ENCODE measurements at places on chromosomes 11 and 22. TPM values are rescaled to one million over a fixed set of nuclear protein-coding genes. Genes with fewer than 3 reads are reported as not detected.

The BTBD18 gene
- total RNA-seq, result not detected

GRCh38 chr22:50274311-50274710 lies 4.1 kb upstream of the MAPK11 start:
- DNase-seq, result no peak

The PATE2 gene
- not detected for total RNA-seq

The ACR gene
- total RNA-seq, result 1.5 TPM

DNA sequence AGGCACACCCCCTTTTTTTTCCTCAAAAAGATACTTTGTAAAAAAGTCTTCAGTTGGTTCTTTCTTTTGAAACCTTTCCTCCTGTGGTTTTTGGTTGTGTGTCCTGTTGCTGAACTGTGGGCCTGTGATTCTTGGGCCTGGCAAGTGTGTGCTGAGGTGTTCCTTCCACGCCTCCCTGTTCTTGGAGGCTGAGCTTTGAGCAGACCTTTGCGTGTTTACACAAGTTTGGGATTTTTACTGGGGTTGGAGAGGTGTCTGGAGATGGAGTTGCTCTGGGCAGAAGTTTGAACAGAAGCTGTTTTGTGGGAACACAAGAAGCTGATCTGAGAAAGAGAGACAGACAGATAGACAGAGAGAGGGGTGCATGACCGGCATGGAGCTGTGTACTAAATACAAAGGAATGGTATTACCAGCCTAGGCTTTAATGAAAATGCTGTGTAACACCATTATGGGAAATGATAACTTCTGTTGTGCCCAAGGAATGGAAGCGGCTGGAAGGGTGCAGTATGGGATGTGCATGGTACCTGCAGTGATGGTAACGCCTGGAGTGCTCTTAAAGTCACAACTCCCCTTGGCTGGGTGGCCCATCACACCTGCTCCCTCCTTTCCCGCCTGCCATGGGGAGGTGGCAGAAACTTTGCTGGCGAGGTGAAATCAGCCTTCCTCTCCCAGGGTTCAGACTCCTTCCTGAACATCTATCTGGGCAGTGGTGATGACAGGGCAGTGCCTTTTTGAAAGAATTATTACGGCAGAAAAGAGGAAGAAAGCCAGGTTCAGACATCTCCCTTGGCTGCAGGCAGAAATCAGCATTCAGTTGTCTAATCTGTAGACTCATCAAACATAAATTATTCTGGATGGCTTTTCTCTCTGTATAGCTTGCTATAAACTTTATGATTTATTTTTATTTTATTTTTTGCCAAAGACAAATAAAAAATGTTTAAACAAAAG lies 70.4 kb downstream of the LDLRAD3 start:
- no peak for DNase-seq

- DNase-seq, result no peak
Measured at GRCh38 chr11:5596607-5597201, at the start of gene TRIM6. TRIM6 (plus strand) TSS chr11:5596637; CDS start chr11:5596898, 261 bp downstream.

GRCh38 chr11:37313266-37313665 lies 715.2 kb upstream of the RAG2 start:
- DNase-seq, result no peak

The PISD gene
- 47.1 TPM for total RNA-seq

The ST14 gene
- total RNA-seq, result 107 TPM

DNA sequence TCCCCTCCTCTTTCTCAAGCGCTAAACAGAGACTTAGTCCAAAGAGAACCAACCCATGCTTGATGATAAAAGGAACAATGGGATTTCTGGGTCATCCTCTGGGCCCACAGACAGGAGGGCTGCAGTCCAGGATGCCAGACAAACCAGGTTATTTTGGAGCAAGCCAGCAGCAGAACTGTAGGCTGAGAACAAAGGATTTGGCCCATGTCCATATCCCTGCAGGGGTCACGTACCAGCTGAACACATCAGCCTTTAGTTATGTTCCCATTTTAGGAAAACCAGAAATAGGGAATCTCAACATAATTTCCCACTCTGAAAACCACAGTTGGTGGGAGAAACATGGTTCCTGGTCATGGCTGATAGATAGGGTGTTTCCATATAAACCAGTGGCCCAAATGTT lies 533.6 kb upstream of the CADM1 start:
- no peak for DNase-seq

The BACE1-AS gene
- total RNA-seq, result 10.2 TPM

DNA sequence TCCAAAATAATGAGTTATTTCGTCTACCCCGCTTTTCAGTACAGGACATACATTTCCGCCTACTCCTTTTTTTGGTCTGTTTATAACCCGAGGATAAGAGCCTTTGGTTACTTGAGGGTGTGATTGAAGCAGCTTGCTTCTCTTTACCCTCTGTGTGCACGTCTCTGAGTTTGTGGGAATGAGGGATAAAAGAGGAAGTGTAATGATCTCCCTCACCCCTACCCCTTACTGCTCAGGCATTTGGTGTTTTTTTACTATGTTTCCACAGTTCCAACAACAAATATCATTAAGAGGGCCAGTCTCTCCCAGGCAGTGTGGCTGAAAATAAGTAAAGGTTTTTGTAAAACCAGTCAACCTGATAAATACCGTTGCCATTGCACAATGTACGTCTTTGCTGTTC lies 83.2 kb upstream of the GAL start:
- no peak for DNase-seq

The SPTBN2 gene
- 18.5 TPM for total RNA-seq

Data from HCT116 (cell line).